Stromal cell of bone marrow (primary cell): ENCODE measurements at places on chromosomes 5 and 9.
A peak's percentile ranks its signal among the peaks of the same experiment; 100 is the strongest.

DNA sequence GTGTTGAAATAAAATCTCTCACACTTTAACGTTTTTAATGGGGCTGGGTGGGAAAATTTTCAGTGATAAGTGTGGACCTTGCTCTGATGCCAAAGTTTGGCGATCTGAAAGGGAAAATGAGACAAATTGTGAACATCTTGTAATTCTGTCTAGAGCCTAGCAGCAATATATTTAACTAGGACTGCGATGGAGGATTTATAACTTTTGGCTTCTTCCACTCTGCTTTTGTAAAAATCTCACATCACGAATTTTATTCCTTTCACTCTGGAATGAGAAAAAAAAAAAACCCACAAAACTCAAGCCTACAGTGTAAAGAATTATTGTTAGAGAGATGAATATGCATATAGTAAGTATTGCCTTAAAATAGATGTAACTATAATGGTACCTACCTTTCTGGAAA is 19.9 kb downstream of the CCNH start:
- no peak for DNase-seq

DNA sequence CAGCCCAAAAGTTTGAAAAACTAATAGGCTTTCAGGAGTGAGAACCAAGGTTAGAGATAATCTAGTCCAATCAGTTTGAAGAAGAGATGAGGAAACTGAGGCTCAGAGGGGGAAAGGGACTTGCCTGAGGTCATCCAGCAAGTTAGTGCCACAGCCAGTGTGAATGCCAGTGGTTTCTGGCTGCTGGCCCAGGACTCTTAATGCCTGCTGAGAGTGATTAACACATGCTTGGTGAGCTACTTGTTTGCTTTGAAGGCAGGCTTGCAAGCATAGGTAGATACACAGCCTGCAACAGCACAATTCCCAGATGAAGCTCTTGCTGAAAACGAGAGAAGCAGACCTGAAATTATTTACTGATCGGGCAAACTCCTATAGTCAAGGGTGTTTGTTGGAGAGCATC is 591.6 kb upstream of the SGCD start:
- no peak for DNase-seq

GRCh38 chr9:106800701-106801270 is 62.2 kb upstream of the ZNF462 start:
- DNase-seq: no peak

GRCh38 chr5:53971551-53971950 is 338.8 kb downstream of the ARL15 start:
- DNase-seq: no peak

DNA sequence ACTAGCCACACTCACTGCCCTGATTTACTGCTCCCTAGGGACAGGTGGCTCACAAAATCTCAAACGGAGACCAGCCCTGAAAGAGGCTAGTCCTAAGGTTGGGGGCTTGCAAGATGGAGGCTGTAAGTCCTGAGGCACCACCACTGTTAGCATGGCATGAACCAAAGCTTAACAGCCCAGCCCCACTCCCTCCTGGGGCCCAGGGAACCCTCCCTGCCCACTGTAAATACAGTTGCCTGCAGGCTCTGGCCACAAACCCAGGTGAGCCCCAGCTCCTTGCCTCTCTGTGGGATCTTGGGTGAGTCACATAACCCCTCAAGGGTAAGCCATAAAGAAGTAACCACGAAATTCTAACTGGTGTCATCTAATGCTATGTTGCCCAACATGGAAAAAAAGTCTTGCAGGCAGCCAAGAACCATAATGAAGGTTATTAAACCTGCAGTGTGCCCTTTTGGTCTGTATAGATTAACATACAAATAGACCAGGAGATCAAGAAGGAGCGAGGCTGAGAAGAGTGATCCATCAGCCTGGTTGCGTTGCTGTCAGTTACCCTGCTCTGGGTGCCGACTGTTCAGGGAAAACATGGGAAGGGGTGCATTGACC is 1.7 kb upstream of the POMT1 start:
- no peak for DNase-seq

GRCh38 chr5:176646707-176647029 is 616 bp upstream of the TSPAN17 start:
- DNase-seq: no peak

GRCh38 chr9:97852001-97852398 is 1.0 kb upstream of the FOXE1 start:
- no peak for DNase-seq

- no peak for DNase-seq
Measured at GRCh38 chr5:116038817-116039216, 6.5 kb downstream of the ARL14EPL start.

- no peak for DNase-seq
Measured at GRCh38 chr9:30574355-30575151, 1809.9 kb upstream of the ACO1 start.

DNA sequence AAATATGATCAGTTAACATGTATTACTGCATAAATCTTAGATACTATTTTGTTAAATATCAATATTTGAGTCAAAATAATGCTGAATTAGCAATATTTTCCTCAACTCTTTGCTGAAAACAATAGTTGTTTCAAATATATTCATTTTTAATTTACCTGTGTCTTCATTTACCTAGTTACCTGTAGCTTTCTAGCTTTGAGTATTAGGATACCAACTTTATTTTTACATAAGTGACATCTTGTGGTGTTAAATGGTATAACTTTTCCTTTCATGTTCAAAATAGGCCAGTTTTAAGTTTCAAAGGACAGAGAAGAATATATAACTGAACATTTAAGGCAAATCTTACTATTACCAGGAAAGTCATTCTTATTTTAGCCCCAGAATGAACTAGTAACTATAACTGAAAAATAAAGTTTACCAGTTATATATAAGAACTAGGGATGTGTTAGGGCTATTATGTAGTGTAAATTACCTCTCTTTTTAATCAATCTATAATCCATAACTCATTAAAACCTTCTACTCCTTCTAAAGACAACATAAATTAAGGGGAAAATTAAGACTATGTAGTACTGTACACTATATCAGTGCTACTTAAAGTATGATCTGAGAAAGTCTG is 25.3 kb downstream of the AP3B1 start:
- DNase-seq: no peak

DNA sequence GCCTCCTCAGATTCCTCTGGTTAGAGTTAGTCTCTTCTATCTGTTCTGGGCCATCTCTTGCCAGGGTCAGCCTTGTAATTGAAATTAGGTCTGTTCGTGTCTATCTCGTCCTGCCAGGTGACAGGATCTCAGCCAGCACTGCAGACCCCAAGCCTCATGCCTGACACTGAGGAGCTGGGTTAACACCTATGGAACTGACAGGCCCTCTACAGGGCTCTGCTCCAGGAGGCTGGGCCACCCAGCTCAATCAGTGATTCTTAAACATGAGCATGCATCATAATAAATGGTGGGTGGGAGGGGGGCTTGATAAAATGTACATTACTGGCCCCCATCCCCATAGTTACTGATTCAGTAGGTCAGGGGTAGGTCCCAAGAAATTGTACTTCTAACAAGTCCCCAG is 103.4 kb downstream of the PSD2 start:
- no peak for DNase-seq

DNA sequence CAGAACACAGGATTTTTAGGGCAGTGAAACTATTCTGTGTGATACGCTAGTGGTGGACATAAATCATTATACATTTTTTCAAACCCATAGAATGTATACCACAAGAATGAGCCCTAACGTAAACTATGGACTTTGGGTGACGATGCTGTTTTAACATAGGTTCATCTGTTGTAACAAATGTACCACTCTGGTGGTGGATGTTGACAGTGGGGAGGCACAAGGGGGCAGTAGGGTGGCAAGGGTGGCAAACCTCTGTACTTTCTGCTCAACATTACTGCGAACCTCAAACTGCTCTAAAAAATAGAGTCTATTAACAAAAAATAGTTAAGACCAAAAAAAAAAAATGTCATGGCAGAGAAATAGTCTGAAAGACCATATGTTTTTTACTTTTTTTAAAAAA is 9.1 kb upstream of the MVB12B start:
- DNase-seq: no peak

DNA sequence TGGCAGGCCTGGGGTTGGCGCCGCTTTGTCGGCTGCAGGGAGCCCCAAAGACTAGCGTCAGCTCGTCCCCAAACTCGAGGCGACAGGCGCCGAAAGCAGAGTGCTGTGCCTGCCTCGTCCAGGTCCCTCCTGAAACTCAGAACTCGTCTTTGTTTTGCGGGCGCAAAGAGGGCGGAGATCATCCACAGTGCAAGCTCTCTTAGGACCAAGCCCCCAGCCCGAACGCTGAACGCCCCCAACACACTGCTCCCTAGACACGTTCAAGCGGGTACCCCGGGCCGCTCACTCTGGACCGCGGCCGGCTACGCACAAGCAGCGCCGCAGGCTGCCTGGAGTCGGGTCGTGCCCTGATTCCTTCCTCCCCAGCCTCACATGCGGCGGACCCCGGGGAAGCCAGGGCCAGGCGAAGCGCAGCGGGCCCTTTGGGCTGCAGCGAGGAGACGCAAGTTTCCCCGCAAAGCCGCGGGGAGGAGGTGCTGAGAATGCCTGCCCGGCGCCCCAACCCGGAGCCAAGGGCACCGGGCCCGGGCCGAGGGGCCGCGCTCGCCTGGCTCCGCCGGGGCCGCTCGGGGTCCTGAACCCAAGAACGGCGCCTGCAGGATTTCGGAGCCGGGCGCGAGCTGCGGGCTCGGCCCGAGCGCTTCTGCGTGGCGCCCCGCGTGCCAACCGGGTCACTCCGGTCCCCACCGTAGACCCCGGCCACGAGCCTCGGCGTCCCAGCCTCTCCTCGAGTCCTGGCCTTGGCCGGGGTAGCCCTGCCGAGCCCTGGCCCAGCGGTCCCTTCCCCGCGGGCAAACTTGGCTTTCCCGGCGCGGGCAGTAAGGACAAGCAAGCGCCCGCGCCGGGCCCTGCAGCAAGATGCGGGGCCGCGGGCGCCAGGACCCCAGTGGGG is 738 bp downstream of the FSTL4 start:
- DNase-seq: no peak

- no peak for DNase-seq
Measured at GRCh38 chr5:133480366-133480765, 132.0 kb downstream of the FSTL4 start.

DNA sequence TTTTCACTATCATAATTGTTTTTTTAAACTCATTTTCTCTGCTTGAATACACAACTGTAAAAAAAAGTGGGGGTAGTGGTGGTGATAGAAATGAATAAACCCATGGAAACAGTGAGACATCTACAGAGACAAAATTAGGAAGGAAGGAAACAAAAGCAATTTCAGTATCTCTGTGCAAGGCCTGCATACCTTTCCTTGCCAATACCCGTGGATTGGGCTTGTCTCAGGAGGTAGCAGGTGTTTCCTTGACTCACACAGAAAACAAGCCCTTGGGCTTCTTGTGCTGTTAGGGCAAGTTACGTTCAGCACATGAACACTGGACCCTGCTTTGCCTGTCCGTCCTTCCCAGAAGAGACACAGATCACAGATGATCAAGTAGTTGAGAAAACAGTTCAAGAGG is 372.2 kb downstream of the ZSWIM6 start:
- no peak for DNase-seq

- DNase-seq: no peak
Measured at GRCh38 chr9:95757439-95757838, 118.1 kb upstream of the ERCC6L2 start.

- no peak for DNase-seq
Measured at GRCh38 chr9:134651226-134651905, 9.8 kb downstream of the COL5A1 start.

GRCh38 chr5:62732677-62733121 is 154.1 kb downstream of the LRRC70 start:
- no peak for DNase-seq

GRCh38 chr9:20379804-20380225 is 242.5 kb downstream of the MLLT3 start:
- no peak for DNase-seq

GRCh38 chr5:154394307-154394706 is 51.5 kb upstream of the SAP30L start:
- DNase-seq: no peak

GRCh38 chr9:70602321-70603019 is 188.0 kb upstream of the KLF9 start:
- DNase-seq: peak; percentile 80
